ENCODE measurements at places on chromosomes 13 and 19.

- no peak for DNase-seq
Observed at GRCh38 chr13:64556376-64556775, 2673.8 kb downstream of the PCDH9 start.

- no peak for DNase-seq
Observed at GRCh38 chr13:48078251-48078656, 16.6 kb downstream of the MED4 start.

- no peak for DNase-seq
Observed at GRCh38 chr13:29763436-29764180, 86.8 kb downstream of the UBL3 start.

DNA sequence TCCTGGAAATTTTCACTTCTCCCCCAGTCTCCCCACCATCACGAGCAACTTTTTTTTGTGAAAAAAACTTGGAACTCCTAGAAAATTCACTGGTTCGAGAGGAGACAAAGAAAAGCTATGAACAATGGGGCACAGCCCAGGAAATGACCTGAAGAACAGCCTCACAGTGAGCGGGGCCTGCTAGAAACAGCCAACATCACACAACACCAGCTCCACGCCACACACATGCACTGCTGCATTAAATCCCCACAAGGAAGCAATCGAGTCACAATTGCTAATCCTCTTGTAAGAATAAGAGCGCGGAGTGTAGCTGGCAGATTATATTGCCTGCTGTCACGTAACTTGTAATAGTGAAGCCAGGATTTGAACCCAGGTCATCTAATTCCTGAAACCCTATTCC lies 48.8 kb downstream of the SLC7A1 start:
- DNase-seq, result no peak

DNA sequence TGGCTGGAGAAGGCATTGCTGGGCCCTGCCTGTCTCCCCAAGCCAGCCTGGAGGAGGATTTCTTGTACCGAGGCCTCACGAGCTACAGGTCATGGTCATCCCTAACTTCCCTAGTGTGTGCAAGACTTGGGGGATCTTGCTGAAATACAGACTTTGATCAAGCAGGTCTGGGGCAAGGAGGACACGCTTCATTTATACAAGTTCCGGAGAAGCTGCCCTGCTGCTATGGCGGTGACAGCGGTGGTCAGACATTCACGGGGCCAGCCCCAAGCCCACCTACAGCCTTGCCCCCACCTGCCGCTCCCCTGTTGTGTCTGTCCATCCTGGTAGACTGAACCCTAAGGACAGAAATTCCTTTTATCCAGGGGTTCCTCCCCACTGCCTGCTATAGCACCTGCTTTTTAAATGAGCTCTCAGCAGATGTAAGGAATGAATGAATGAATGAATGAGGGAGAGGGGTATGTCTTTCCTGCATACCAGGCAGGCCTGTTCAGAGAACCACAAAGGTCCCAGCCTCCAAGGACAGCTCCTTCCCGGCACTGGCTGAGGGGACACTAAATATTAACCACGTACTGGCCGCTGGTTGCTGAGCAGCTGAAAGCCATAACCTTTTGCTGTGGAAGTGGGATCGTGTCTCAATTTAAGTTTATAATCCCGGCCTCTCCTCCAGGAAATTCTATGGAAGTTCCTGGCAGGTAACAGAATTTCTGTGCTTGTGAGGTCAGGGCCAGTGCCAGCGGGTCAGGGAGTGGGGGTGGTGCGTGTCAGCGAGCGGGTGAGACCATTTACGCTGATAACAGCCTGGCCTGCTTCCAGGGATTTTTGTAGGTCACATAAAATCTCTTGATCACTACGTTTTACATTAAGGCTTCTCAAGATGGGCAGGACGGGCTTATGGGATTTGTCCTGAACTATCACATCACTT lies 27.1 kb downstream of the TSSK6 start:
- DNase-seq, result no peak

DNA sequence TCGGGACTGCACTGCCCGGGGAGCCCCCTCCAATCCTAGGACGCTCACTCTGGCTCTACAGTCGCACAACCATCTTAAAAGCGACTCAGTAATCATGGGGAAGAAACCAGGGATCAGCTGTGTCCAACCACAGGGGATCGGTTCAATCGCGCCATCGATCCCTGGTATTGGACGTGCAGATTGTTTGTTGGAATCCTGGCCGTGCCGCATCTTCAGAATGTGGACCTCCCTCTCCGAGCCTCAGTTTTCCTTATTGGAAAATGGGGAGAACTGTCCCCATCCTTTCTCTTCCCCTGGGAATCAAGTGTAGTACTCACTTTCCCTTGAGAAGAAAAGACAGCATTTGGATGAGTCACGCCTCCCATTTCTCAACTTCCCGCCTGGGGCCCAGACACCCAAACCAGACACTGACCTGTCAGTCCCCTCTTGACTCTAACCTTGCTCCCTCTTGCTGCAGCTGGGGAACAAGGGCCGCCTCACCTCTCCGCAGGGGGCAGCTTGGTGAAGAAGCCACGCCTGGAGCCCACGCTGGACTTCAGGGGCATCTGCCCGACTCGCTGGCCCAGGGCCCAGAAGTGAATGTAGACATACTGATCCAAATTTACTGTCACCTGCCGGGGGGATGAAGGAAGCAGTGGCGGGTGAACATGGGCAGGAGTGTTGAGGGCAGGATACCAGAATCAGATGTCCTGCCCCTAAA lies 17.6 kb downstream of the EMP3 start:
- DNase-seq, result no peak

DNA sequence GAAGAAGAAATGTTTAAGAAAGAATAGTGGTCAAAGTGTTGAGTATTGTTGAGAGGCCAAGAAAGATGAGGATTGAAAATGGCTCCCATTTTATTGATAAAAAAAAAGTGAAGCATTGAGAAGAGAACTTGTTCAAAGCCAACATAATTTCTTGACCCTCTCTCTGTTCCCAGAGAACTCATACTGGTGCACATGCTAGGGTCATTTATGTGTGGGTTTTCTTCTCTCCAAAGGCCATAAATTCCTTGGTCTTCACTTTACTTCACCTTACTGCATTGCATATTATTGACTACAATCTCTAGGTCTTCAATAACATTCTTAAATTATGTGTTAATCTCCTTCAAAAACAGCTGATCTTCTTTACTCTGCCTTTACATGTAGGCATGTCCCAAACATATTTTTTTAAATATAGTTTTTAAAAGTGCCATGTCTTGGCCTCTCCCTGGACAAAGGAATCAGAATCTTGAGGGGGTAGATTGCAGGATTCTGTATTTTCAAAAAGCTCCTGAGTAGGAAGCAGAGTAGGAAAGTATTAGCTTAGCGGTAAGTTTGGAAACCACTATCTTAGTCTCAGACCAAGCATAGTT lies 1.8 kb upstream of the FNDC3A start:
- no peak for DNase-seq
